ENCODE measurements at places on chromosomes 12 and 14.

DNA sequence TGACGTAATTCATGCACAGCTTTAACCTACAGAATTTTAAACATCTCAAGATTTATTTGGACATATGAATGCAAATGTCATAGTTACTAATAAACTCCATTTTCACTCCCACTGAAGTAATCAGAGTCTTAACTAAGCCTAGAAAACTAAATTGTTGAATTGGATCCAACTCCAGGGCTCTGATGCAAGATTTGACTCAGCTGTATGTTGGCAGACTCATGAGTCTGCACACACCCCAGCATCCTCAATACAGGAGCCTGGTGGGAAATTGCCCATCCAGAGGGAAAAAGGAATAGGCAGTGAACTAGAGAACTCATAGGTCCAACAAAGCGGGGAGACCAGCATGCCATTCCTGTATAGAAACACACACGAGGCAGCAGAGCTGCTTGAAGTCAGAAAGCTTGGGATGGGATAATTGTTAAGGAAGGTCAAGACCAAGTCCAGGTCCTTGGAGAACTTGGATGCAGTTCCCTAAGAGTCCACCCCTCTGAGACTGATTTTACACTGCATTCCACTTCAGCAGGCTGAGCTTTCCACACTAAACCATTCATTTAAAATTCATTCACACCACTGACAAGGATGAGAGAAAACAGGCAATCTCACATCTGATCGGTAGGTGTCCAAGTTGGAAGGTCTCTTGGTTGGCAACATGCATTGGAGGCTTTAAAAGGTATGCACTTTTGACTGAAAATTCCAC lies 14.4 kb downstream of the TMTC1 start:
- peak; percentile 78 for DNase-seq

DNA sequence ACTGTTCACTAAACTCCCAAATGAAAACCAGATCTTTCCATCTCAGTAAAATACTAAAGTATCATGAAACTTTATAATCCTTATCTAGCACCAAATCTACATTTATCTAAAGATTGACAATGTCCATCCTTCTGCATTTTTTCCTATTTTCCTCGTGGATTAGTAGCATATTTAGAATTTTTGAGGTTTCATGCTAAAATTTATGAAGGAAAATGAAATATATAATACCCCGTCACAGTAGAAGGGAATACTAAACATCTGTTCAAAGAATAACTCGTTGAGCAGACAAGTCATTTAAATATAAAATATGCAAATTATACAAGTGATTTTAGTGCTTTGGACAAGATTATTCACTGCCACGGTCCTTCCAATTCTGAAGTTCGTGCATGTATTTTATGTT lies 122.7 kb upstream of the SLCO1C1 start:
- DNase-seq = no peak

- peak; percentile 38 for DNase-seq
These were observed 21.8 kb downstream of the VDR start for GRCh38 chr12:47882781-47883546.

- no peak for DNase-seq
These were observed 27.7 kb downstream of the PPP1R13B start for GRCh38 chr14:103819503-103820307.

GRCh38 chr14:93212432-93212831 lies 5.4 kb downstream of the UBR7 start:
- no peak for DNase-seq

GRCh38 chr14:68235011-68235410 lies 415.4 kb downstream of the RAD51B start:
- peak; percentile 59 for DNase-seq

DNA sequence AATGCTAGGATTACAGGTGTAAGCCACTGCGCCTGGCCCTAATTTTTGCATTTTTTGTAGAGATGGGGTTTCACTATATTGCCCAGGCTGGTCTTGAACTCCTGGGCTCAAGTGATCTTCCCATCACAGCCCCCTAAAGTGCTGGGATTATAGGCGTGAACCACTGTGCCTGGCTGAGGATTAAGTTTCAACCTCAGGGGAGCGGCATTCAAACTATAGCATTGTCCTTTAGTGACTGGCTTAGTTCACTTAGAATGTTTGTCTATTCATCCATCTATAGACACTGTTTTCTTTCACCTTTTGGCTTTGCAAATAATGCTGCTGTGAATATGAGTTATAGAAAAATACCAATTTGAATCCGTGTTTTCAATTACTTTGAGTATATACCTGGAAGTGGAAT lies 25.2 kb downstream of the PTPN11 start:
- no peak for DNase-seq

DNA sequence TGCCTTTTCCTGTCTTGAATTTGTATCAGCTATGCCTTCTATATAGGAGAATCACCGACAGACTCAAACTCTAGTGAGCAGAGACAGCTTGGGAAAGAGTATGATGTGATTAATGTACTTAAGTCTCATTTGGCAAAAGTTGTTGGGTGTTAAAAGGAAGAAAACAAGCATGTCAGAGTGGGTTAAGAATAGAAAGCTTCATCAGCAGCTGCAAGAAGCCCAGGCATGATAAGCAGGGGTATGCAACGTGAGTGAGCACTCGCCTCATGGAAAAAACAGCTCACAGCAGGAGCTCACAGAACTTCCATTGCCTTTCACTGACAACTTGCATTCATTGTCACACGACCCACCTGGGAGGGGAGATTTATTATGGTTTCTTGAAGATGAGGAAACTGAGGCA lies 35.9 kb upstream of the WNK1 start:
- no peak for DNase-seq

DNA sequence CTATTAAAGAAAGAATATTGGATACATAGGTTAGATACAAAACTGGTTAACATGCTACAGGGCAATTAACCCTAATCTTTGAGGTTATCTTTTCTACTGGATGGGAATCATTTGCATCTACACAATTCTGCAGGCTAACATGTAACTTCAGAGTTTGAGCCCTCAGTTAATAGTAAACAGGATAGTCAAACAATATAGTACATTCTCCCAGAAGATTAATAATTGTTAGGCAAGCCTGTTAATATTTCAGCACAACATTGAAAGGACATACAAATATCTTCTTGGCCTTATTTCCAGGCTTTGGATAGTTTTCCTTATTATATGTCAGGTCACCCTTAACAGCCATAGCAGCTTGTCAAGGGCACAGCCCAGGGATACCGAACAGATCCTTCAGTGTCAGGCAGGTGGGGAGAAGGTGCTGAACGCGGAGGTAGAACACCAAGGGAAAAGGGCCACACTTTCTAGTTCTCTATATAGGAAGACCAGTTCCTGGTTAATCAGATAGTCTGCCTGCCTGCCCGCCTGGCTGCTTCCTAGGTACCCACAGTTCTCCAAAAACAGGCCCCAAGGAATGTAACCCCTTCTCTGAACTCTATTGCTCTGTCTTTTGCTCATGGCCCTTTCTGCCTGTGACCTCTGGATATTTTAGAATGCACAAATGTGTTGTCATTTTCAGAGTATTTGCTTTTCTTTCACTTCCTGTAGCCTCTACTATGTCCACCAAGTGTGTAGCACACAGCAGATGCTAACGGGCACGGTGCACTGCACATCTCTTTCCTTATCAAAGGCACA lies 256.0 kb downstream of the PCNX1 start:
- DNase-seq = no peak

GRCh38 chr14:22819151-22819988 lies 4.1 kb upstream of the SLC7A7 start:
- no peak for DNase-seq

DNA sequence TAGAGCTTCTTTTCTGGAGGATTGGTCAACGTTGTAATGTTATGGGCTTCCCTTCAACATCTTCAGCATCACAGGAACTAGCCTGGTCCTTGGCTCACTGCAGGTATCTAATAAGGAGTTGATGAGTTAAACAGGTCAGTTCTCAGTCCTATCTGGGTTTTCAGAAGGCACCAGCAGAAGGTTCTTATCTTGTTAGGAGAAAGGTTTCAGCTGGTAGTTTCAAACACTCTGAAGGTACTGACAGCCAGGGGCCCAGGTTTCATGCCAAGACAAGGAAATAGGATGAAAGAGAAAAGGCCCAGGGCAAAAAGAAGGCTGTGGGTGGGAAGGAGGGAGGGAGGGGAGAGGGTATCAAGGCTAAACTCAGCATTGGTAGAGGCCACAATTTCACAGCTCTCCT lies 21.4 kb downstream of the TMEM229B start:
- DNase-seq = no peak

- DNase-seq = no peak
These were observed 35.1 kb upstream of the BMAL2 start for GRCh38 chr12:27297566-27297965.

- DNase-seq = no peak
These were observed 55.0 kb downstream of the TPCN1 start for GRCh38 chr12:113276306-113276705.

- DNase-seq = no peak
These were observed 318.9 kb downstream of the SNAPC1 start for GRCh38 chr14:62081012-62081612.

- no peak for DNase-seq
These were observed 38.9 kb upstream of the IL22 start for GRCh38 chr12:68292151-68292943.

DNA sequence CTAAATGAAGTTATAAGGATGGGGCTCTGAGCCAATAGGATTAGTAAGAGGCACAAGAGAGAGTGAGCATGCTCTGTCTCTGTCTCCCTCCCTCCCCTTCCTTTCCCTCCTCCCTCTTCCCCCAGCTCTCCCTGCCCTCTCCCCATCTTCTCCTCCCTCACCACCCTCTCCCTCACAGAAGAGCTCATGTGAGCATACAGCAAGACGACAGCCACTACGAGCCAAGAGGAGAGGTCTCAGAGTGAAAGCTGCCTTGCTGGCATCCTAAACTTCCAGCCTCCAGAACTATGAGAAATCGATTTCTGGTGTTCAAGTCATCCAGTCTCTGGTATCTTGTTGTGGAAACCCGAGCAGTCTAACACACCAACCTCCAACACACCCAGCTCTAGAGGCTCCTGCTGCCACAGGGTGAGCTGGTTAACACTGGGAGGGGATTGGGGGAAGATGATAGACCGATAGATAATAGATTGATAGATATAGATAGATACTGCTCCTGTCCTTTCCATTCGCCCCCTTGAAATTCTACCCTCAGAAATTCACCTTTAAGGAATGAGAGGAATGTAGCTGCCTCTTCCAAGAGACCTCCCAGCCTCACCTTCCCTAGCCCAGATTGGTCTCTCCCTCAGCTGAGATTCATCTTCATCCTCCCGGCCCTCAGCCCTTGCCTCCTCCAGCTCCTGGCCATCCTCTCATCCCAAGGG lies 25.8 kb upstream of the ACTN1 start:
- peak; percentile 12 for DNase-seq

- no peak for DNase-seq
These were observed 3.4 kb downstream of the PRKAG1 start for GRCh38 chr12:49015196-49015595.

DNA sequence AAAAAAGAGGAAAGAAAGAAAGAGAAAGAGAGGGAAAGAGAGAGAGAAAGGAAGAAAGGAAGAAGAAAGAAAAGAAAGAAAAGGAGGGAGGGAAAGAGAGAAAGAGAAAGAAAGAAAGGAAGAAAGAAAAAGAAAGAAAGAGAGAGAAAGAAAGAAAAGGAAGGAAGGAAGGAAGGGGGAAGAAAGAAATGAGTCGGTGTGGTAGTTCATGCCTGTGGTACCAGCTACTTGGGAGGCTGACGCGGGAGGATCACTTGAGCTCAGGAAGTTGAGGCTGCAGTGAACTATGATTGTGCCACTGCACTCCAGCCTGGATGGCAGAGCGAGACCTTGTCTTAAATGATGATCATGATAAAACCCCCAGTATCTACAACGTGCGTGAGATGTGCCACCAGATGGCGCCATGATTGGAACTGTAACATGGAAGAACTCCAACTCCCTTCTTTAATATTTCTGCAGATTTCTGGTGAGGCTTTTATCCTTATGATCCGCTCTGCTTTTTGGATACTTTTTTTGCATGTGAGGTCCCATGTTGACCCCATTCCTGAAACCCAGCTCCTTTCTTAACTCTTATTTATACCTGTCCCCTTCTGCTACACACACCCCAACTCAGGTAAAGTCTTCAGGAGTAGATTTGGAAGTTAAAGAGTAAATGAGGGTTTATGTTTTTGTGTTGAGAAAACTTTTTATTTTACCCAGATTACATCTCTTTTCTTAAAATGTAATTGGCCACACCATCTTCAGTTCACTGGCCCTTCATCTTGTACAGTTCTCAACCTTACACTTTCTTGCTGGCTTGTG lies 25.6 kb downstream of the RNASE10 start:
- peak; percentile 67 for DNase-seq

GRCh38 chr12:10140001-10140400 lies 10.0 kb upstream of the CLEC7A start:
- DNase-seq = peak; percentile 61

DNA sequence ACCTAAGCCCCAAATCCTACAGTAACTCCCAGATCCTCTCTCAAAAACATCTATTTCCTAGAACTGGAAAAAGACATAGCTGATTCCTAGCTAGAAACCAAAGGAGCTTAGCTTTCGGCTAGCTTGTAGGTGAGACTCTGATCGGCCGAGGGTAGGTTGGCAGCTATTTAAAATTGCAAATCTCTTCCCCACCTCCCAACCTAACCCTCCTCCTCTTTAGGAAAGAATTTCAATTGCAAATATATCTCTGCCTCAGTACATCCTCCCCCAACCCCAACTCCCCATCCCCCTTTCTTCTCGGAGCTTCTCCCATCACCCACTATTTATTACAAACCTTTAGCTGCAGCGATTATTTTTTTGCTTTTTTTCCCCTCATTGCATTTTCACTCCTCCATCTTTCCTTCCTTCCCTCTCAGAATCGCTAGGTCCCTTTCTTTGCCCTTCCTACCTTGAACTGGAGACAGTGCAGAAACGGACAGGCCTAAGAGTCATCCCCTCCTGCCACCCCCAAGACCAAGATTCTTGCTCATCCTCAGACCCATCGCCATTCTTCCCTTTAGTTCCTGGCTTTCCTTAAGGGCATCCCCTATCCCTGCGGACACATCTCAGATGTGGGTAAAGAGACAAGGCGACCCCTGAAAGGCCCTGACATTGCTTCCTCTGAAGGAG lies 13.4 kb downstream of the ZFHX2 start:
- no peak for DNase-seq

DNA sequence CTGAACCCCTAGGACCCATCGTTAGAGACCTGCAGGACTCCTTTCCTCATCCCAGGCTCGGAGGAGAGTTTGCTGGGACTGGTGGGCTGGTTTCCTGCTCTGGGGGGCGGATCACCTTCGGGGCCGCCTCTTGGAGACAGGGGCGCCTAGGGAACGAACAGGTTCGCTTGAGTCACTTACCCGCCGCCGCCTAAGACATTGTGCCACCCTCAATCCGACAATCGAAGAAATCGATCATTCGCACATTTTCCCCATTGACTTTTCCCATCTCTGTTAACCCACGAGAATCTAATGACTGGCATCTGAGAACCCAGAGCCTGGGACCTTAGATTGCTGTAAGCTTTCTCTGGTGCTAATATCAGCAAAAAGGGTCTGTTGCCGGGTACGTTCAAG lies 322 bp downstream of the SLC39A9 start:
- no peak for DNase-seq

- no peak for DNase-seq
These were observed 12.0 kb downstream of the TFCP2 start for GRCh38 chr12:51160814-51161459.

GRCh38 chr14:70808416-70809224 lies 693 bp downstream of the MAP3K9 start:
- DNase-seq = no peak

Data from bronchial epithelial cell (primary cell).